Mesothelial cell of epicardium (in vitro differentiated cells): ENCODE measurements at places on chromosomes 12 and 14. TPM values are rescaled to one million over a fixed set of nuclear protein-coding genes. Genes with fewer than 3 reads are reported as not detected.

ARHGDIB gene
- total RNA-seq: 26.2 to 30.1 TPM (median 28.5 TPM) in 3 replicates

LRIG3 gene
- total RNA-seq: 16.2 to 22.3 TPM (median 20.3 TPM) in 3 replicates

KIF26A gene
- 18.4 to 20.0 TPM (median 19.4 TPM) in 3 replicates for total RNA-seq

ARHGEF40 gene
- total RNA-seq: 83.2 to 96.2 TPM (median 83.5 TPM) in 3 replicates

CPNE8 gene
- 5.6 to 8.8 TPM (median 8.1 TPM) in 3 replicates for total RNA-seq

FOXA1 gene
- total RNA-seq: 19.3 to 21.8 TPM (median 19.7 TPM) in 3 replicates

KERA gene
- total RNA-seq: 0.09 TPM in 1 of 3 replicates, not detected in the others

C12orf50 gene
- total RNA-seq: 0.07 to 0.22 TPM (median 0.13 TPM) in 3 replicates

OR4K14 gene
- total RNA-seq: not detected in 3 replicates

DNA sequence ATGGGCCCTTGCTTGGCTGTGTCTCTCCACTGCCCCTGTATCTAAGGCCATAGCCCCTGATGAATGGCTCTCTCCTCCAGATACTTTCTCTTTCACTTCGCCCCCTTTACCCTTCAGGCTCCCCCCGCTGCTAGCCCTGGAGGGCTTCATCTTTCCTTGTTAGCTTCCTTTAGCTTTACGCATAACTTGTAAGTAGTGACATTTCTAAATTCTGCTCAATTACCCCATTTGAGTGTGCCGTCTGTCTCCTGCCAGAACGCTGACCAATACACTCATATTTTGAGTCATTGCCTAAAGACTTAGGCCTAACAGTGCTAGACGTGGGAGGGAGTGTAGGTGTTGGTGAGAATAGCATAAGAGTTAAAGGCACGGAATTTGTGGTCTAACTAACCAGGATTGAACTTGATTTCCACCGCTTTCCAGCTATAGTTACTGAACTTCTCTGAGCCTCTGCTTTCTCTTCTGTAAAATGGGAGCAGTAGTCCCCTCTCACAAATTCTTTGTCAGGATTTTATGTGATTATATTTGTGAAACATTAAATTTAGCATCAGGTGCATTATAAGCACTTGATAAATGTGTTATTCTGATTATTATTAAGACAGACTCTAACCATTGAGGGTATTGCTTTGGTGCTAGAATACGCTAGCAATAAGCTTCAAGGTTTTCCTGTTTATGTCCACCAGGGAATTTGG is 129.3 kb downstream of the ZFP36L1 start:
- no peak overlapping the region for H3K4me3 ChIP-seq
- H3K4me1 ChIP-seq: peaks cover 84% of the 10 kb centered on the region
- no peak for DNase-seq
- no peaks in the 10 kb centered on the region for H3K36me3 ChIP-seq
- no peaks in the 10 kb centered on the region for H3K27me3 ChIP-seq
- peak overlapping the region; percentile 69 for H3K27ac ChIP-seq

DNA sequence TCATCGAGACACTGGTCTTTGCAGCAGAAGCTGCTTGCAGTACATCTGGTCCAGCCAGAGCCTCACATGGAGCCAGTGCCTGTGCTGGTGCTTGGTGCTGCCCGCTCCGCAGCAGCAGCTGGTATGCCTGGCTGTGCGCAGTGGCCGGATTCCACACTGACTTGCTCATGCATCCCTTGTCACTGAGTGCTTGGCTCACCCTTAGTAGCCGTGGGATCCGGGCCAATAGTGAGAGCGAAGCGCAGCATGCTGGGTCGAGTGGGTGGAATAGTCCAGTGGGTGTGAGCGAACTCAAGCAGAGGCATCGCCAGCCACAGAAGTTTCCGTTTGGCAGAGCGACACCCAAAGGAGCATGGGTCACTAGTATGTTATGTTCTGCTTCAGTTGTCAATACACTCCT is 10.1 kb upstream of the FBXO33 start:
- H3K36me3 ChIP-seq: no peaks in the 10 kb centered on the region
- no peak for DNase-seq

DNA sequence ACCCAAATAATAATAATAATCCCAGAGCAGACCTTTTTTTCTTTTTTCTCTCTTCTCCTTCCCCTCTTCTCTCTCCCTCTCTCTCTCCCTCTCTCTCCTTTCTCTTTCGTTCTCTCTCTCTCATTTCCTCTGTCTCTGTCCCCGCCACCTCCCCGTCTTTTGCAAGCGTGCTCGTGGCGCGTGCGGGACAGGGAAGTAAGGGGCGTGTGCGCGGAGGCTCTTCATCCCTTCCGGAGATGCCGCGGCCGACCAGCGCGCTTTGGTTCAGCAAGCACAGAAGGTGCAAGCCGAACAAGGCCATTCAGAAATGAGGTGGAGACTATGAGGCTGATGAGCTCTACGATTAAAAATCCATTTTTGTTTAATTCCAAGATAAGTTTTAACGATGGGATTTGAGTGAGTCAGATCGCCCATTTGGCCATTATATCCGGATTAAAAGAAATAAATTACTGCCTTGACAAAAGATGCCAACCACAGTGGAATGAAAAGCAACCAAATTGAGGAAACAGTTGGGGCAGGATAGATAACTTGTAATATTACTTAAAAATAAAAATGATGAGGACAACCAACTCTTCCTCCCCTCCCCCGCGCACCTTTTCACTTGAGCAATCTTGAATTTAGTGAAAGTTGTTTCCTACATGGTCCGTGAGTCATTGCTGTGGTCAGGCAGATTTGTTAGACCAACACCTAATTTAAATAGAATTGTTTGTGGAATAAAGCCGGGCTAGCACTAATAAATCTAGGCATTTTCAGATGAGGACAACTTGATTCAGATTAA is 1.2 kb upstream of the AMIGO2 start:
- peak overlapping the region; percentile 86 for H3K4me3 ChIP-seq
- peak overlapping the region; percentile 83 for H3K27ac ChIP-seq
- no peaks in the 10 kb centered on the region for H3K36me3 ChIP-seq
- DNase-seq: no peak

- H3K27ac ChIP-seq: no peak overlapping the region
- no peaks in the 10 kb centered on the region for H3K4me1 ChIP-seq
- H3K27me3 ChIP-seq: no peaks in the 10 kb centered on the region
- no peak overlapping the region for H3K4me3 ChIP-seq
- H3K36me3 ChIP-seq: peaks cover 24% of the 10 kb centered on the region
- no peak for DNase-seq
Observed at GRCh38 chr12:109448707-109449390, 28.3 kb downstream of the KCTD10 start.

DNA sequence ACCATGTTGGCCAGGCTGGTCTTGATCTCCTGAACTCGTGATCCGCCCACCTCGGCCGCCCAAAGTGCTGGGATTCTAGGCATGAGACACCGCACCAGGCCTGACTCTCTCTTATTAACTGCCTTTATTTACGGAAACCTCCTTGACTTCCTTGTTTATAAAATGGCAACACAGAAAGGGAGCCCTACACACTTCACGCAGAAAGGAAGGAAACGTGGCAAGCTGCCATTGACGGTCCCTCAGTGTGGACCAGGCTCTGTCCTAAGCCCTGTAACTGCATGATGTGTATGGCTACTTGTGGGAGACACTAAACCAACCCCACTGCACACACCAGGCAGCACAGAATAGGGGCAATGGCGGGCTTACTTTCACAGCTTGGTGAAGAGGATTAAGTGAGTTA is 11.7 kb downstream of the CINP start:
- no peaks in the 10 kb centered on the region for H3K27me3 ChIP-seq
- no peaks in the 10 kb centered on the region for H3K4me1 ChIP-seq
- no peak for DNase-seq
- H3K4me3 ChIP-seq: no peak overlapping the region

- peaks cover 10% of the 10 kb centered on the region for H3K4me1 ChIP-seq
- DNase-seq: no peak
- H3K27ac ChIP-seq: no peak overlapping the region
- peaks cover 51% of the 10 kb centered on the region for H3K27me3 ChIP-seq
- no peaks in the 10 kb centered on the region for H3K36me3 ChIP-seq
Observed at GRCh38 chr12:33988197-33988805, 34.0 kb upstream of the ALG10 start.

DNA sequence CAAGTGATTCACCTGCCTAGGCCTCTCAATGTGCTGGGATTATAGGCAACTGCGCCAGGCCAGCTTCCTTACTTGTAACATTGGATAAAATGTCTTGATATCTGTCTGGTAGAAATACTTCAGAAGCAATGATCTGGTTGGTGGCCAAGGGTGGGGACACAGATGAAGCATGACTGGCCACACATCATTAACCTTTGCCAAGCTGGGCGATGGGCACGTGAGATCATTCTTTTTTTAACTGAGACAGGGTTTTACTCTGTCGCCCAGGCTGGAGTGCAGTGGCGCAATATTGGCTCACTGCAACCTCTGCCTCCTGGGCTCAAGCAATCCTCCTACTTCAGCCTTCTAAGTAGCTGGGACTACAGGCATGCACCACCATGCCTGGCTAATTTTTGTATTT is 31.1 kb downstream of the PLEKHH1 start:
- no peaks in the 10 kb centered on the region for H3K27me3 ChIP-seq
- H3K27ac ChIP-seq: no peak overlapping the region
- H3K4me1 ChIP-seq: peaks cover 16% of the 10 kb centered on the region
- no peak overlapping the region for H3K4me3 ChIP-seq

GRCh38 chr12:95918194-95918993 is 24.0 kb downstream of the CCDC38 start:
- no peak overlapping the region for H3K27ac ChIP-seq
- peaks cover 17% of the 10 kb centered on the region for H3K27me3 ChIP-seq
- H3K4me3 ChIP-seq: no peak overlapping the region
- DNase-seq: no peak

DNA sequence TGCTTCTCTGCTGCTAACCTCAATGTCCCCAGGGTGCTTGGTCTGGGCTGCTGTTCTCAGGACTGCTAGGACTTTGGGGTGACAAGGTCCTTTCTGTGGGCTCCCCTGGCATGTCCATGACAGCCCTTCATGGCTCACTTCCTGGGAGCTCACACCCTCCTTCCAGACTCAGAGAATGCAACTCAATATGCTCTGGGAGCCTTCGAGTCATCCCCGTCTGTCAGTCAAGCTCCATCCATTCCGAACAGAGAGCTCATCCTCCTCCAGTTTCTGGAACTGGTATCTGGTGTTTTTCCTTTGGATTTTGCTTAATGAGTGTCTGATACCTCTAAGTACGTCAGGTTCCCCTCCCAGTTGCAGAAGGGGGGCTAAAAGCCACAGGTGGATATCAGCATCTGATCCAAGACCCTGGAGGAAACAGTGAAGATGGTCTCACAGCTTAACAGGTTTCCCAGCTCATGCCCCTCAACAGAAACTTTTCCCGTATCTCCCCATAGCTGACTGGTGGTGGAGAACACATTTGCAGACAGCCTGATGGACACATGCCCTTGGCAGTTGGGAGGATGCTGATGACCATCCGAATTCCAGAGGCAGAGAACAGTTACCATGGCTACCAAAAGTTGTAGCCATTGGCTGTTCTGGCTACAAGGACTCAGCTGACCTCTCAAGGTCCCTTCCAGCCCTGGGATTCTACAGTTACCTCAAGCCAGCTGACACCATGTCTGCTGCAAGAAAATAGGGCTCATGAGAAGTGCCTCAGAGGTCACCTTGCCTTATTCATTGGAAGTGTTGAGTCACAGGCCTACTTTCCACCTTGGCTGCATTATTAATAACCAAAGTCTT is 9.5 kb upstream of the RAB35 start:
- no peak overlapping the region for H3K27ac ChIP-seq
- no peak for DNase-seq
- H3K4me3 ChIP-seq: no peak overlapping the region

GRCh38 chr12:103773109-103773910 is 67.7 kb downstream of the NT5DC3 start:
- H3K36me3 ChIP-seq: peaks cover 9% of the 10 kb centered on the region
- H3K4me3 ChIP-seq: no peak overlapping the region
- DNase-seq: no peak
- H3K27ac ChIP-seq: no peak overlapping the region

DNA sequence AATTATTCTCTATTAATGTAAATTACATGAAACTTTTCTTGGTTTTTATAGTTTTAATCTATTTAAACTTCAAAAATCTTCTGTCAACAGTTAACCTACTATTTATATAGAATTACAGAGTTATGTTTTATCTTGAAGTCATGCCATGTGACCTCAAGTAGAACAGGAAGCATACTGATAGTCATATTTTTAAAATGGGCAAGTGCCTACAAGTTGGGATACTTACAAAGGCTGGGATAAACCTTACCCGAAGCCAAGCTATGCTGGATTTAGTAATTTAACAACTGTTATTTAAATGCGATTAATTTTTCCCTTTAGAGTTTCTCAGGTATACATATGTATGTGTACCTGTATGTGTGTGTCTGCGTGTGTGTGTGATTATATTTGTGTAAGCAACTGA is 266.9 kb downstream of the RASSF9 start:
- no peak overlapping the region for H3K4me3 ChIP-seq
- H3K27ac ChIP-seq: peak overlapping the region; percentile 34
- no peak for DNase-seq
- no peaks in the 10 kb centered on the region for H3K27me3 ChIP-seq

DNA sequence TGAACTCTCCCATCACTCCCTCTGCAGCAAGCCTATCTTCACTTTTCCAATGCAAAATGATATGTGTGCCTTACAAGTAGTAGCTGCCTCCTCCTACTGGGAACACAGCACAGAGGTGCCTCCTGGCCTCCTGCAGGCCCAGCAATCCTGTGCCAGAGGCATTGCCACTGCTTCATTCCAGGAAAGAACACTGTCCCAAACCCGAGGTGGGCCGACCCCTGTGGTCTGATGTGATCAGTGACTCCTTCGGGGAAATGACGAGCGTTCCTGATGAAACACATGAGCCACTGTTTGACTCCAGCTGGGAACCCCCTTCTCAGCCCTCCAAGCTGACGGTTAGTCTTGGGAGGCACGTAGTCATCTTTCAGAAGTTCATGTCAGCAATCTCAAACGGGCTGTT is 19.5 kb downstream of the PSMC1 start:
- H3K36me3 ChIP-seq: peaks cover 18% of the 10 kb centered on the region
- no peak overlapping the region for H3K4me3 ChIP-seq
- no peaks in the 10 kb centered on the region for H3K4me1 ChIP-seq

GRCh38 chr12:77686760-77687159 is 143.9 kb upstream of the NAV3 start:
- DNase-seq: no peak
- peaks cover 17% of the 10 kb centered on the region for H3K4me1 ChIP-seq
- no peak overlapping the region for H3K27ac ChIP-seq
- no peaks in the 10 kb centered on the region for H3K36me3 ChIP-seq

- H3K36me3 ChIP-seq: no peaks in the 10 kb centered on the region
- no peak overlapping the region for H3K27ac ChIP-seq
- peaks cover 5% of the 10 kb centered on the region for H3K27me3 ChIP-seq
Observed at GRCh38 chr12:131407221-131408035, 303.5 kb upstream of the SFSWAP start.

- no peak for DNase-seq
- no peaks in the 10 kb centered on the region for H3K27me3 ChIP-seq
- H3K4me3 ChIP-seq: no peak overlapping the region
- H3K4me1 ChIP-seq: no peaks in the 10 kb centered on the region
- H3K36me3 ChIP-seq: peaks cover 6% of the 10 kb centered on the region
- no peak overlapping the region for H3K27ac ChIP-seq
Observed at GRCh38 chr12:18158774-18159557, 69.0 kb upstream of the RERGL start.

- peaks cover 17% of the 10 kb centered on the region for H3K36me3 ChIP-seq
- no peak overlapping the region for H3K27ac ChIP-seq
- peaks cover 6% of the 10 kb centered on the region for H3K4me1 ChIP-seq
- no peak for DNase-seq
- no peak overlapping the region for H3K4me3 ChIP-seq
Observed at GRCh38 chr12:1161197-1161596, 170.2 kb downstream of the ERC1 start.
